IMR-90 (cell line): ENCODE measurements at places on chromosomes 5 and 9. TPM values are rescaled to one million over a fixed set of nuclear protein-coding genes. Genes with fewer than 3 reads are reported as not detected.

GHR gene
- 0.36 and 0.49 TPM in 2 replicates for polyA plus RNA-seq

DNA sequence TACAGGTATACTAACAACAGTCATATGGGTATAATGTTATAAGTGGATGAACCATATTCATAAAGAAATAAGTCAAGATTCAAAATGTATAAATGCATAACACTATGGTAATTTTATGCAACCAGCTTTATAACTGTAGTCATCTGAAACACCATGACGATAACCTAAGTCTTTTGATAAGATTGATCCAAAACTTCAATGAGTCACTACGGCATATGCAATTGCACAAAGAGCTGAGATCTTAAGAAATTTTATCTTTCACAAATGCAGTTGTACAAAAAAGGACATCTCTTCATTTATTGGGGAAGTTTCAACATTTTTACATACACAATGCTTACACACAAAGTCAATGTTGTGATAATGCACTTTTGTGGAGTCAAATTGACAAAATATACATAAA lies 20.3 kb downstream of the FAM81B start:
- no peak for DNase-seq

GRCh38 chr5:137657073-137657472 lies 78.8 kb downstream of the KLHL3 start:
- DNase-seq, result no peak

DNA sequence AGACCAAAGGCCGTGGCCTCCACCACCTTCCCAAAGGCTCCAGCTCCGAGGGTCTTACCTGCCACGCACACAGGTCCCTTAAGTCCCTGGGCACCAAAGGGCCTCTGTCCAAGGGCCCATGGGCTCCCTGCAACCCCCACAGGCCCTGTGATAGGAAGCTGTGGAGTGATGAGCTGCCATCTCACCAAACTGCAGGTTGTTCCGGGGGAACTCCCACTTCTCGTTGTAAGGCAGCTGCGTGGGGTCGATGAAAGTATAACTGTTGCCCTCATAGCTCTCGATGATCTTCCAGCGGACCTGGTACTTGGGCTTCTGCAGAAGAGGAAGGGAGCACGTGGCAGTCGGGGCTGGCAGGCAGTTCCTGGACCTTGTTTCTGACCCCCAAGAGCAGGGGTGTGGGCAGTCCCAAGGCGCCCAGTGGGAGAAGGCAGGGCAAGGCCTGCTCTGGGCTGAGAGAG lies 24.8 kb downstream of the CSF1R start:
- DNase-seq, result no peak

TAF1L gene
- polyA plus RNA-seq, result not detected in 2 replicates

CHSY3 gene
- polyA plus RNA-seq, result 0.46 and 0.62 TPM in 2 replicates

CCDC192 gene
- polyA plus RNA-seq, result not detected in 2 replicates

- no peak for DNase-seq
These were observed 71.7 kb downstream of the VAV2 start for GRCh38 chr9:133920471-133920870.

GRCh38 chr9:97924386-97924785 lies 2.1 kb upstream of the TRMO start:
- no peak for DNase-seq

DNA sequence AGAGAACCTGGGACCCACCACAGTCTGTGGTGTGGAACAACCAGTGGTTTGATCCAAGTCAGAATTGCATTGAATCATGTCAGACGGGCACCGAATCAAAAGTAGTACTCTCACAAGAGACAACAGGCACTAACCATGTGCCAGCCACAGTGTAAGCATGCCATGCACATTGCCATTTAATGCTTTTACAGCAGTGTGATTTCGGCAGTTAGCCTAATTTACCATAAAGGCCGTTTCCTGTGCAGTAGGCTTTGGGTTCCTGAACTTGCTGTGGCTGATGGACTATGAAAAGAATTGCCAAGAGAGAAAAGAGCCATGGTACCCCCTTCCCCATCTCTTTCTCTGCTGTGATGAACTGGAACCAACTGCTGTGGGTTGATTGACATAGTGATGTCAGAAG lies 540.6 kb downstream of the EBF1 start:
- no peak for DNase-seq

GRCh38 chr9:108708448-108708847 lies 147.3 kb downstream of the ACTL7B start:
- DNase-seq, result no peak

DNA sequence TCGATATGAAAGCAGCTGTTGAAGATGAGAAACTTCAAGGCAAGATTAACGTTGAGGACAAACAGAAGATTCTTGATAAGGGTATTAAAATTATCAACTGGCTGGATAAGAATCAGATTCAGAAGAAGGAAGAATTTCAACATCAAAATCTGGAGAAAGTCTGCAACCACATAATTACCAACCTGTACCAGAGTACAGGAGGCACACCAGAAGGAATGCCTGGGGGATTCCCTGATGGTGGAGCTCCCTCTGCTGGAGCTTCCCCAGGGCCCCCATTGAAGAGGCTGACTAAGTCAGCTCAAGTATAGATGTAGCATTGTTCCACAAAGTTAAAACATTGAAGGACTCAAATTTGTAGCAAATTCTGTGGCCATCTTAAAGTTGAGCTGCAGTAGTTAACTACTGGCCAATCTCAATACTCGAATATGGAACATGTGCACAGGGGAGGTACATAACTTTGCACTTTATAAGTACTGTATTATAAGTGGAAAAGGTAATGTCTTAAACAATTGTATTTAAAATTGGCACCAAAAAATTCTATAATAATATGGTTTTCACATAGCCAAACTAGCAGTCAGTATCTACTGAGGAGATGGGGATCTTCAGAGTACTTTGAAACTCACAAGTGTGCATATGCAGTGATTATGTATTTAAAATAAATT lies 237.5 kb downstream of the CHSY3 start:
- DNase-seq, result no peak

GRCh38 chr9:133677126-133678010 lies 41.2 kb downstream of the DBH start:
- no peak for DNase-seq

GRCh38 chr9:70902171-70902570 lies 219.2 kb downstream of the TRPM3 start:
- DNase-seq, result peak; percentile 18

PPIC gene
- polyA plus RNA-seq, result 38.8 and 45.6 TPM in 2 replicates

DNA sequence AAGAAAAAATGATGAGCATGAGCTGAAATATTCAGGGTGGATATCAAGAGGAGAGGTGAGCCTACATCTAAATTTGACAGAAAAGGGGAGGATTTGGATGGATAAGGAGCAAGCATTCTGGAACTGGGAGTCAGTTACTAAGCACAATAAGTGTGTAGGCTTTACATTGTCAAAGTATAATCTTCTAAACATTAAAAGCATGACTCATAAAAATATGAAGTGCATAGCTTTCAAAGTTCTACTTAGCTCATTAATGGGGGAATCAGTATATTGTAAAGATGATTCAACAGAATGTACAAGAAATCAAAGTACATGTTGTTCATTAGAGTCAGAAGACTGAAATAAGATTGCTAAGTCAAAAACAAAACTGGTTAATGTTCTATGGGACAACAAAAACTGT lies 248.0 kb upstream of the GAS1 start:
- DNase-seq, result peak; percentile 43

BHMT2 gene
- polyA plus RNA-seq, result 0.16 and 0.60 TPM in 2 replicates

DNA sequence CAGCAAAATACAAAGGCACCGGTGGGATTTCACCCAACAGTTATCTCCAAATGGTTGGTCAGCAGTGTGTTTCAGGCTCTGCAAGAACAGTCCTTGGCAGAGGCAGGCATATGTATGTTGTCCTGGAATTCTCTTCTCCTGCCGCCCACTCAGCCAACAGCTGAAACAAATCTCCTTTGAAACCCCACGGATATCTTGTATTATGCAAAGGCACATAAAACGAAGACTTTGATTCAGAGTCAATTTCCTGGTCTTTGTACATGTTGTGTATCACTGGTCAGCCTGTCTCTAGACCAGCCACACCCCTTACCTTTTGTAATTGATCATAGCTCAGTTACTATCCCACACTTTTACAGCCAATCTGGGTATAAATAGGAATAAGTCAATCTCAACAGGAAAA lies 29.2 kb downstream of the FREM1 start:
- no peak for DNase-seq

- no peak for DNase-seq
These were observed 34.8 kb downstream of the FBXO38 start for GRCh38 chr5:148418511-148418910.

DNA sequence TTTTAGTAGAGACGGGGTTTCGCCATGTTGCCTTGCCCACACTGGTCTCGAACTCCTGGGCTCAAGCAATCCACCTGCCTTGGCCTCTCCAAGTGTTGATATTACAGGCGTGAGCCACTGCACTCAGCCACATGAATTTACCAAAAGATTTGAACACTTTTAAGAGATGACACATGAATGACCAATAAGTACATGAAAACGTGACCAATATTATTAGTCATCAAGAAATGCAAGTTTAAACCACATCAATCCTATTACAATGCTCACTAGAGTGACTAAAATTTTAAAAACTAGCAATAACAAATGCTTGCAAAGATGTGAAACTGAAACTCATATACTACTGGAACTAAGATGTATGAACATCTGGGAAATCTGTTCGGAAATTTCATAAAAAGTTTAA lies 54.3 kb downstream of the NR6A1 start:
- peak; percentile 76 for DNase-seq

DNA sequence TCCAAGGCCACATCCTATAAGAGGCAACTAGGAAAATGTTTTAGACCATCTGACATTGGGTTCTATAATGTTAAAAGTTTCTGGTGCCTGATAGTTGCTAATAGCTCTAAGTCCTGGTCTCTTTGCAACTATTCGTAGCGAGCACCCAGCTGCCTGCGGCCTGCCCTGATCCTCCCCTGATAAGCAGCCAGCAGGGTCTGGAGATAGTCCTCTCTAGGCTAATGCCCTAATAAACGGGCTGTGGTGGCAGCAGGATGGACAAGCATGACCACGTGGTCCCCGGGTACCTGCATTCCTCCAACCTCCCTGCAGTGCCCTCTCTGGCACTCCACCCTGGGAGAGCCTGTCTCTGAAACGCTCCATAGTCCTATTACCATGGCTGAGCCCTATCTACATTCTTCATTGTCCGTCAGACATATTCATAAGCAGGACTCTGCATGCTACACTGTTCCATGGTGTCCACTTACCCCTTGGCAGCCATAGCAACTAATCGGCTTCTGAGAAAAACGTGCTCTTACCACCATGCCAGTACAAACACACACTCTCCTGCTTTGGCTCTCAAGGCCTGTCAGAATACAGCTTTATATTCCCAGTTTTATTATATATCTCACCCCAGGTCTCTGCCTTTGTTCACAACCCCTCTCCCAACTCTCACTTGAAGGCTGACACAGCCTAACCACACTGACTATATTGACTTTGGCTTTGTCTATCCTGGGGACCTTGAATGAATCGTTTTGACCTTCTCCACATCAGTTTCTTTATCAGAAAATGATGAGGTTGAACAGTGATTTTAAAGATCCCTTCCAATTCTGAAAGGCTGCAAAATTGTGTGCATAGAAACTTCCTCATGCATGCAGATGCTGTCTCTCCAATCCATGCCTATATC lies 49.9 kb upstream of the DAPK1 start:
- no peak for DNase-seq

GRCh38 chr5:139577689-139578290 lies 16.7 kb downstream of the UBE2D2 start:
- no peak for DNase-seq

DNA sequence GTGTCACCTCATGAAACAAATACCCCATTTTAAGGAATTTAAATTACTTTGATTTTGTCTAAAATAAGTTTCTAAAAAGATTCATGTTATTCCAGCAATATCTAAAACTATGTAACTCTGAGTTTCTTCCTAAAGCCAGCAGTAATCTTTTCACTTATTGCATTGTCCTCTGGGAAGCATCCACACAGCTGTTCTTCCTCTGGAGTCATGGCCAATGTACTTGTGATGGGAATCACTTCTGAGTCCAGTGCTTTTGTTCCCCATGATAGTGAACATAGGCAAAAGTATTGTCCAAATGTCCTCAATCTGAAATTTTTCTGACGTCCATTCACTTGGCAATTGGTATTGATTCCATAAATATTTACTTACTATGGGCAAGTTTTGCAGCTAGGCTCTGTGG lies 125.0 kb downstream of the STARD4 start:
- no peak for DNase-seq

NDST1 gene
- polyA plus RNA-seq, result 80.4 and 101 TPM in 2 replicates
